Stimulated activated naive CD4-positive, alpha-beta T cell treated with Interleukin-2 at 50 U/mL for 16 hours (primary cell): ENCODE measurements at places on chromosomes 2 and 18.

GRCh38 chr2:231360881-231361371 lies 34.6 kb upstream of the B3GNT7 start:
- no peak for DNase-seq

DNA sequence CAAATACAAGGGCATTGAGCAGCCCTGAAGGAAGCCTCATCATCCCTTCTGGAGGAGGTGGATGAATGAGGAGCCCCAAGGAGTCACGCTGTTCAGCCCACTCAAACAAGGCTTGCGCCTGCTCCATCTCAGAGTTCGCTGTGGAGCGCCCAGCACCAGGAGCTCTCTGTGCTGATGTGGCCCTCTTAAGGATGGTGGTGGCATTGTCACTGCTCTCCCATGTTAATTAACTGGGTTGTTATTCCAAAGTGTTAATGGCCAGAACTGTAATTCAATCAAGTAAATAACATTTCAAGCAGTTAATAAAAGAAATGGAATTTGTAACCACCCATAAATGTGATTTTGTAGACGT lies 726.0 kb upstream of the RAB6C start:
- DNase-seq: no peak

DNA sequence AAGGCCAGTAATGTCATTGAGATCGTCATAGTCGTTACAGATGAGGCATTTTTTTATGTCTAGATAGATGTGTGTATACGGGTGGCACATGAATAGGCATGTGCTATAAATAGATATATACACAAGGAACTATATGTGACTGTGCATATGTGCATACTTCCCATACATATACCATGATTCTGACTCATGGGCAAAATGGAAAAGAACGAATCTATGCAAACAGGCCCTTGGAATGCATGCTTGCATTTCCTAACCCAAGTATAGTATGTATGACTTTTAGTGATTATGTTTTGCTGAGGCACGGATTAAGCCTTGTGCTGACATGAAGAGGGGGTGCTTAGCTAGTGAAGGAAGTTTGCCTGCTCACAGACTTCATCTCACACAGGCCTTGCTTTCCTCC lies 111.7 kb downstream of the BCL11A start:
- no peak for DNase-seq

- no peak for DNase-seq
Observed at GRCh38 chr2:9118383-9118960, 88.1 kb upstream of the ASAP2 start.

- DNase-seq: no peak
Observed at GRCh38 chr2:64634345-64635267, 19.1 kb downstream of the SERTAD2 start.

DNA sequence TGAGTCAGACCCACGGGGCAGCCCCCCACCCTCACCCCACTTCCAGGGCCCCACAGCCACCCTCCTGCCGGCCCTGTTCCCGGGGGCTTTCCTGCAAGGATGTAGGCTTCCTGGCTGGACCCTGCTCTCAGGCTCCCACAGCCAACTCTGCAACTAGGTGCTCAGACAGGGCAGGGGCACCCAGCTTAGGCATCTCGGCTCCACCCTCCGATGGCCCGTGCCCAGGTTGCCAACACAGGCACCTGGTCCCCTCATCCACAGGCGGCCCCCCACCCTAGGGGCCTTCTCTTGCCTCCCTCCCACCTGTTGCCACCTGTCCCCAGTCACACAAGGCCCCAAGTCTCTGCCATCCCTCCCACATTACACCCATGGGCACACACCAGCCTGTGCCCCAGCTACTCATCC lies 34.6 kb downstream of the HS6ST1 start:
- DNase-seq: no peak

DNA sequence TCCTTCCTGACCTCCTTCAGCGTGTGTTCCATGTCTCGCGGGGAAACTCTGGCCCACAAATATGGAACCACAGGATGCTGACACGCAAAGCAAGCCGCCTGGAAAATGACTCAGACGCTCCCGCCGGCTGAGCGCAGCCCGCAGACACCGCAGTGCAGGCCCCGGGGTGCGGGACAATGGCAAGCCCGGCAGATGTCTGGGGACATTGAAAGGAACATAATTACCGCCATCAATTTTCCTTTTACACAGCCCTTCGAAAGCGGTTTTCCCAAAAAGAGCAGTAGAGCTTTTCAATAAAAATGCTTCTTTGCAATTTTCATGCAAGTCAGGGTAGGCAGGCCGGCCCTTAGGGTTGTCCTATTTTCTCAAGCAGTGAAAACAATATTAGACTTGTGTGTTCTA lies 159.2 kb upstream of the SH3BP4 start:
- no peak for DNase-seq

DNA sequence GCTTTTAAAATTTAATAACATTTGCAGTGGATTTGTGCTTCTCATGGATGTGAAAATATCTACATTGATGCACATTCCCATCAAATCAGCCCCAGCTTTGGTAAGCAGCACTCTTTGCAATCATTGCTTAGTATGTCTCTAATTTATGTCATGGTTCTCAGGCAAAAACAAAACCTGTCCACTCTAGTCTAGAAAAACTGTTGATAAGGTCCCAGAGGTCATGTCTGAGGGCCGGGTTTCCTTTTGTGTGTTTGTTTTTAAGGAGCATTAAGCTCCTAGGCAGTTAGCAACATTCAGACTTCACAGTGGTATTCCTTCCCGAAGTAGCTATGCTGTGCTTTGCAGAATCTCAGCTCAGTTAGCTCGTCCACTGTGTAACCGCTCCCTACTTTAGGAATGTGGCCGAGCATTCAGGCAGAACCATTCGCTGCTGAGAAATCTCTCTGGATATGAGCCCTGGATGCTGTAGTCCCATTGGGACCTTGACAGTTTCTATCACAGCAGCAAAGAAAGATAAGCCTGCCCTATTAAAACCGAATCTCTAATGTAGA lies 4.0 kb downstream of the DIPK1C start:
- no peak for DNase-seq

- DNase-seq: no peak
Observed at GRCh38 chr2:190607014-190607597, 41.8 kb upstream of the NAB1 start.

DNA sequence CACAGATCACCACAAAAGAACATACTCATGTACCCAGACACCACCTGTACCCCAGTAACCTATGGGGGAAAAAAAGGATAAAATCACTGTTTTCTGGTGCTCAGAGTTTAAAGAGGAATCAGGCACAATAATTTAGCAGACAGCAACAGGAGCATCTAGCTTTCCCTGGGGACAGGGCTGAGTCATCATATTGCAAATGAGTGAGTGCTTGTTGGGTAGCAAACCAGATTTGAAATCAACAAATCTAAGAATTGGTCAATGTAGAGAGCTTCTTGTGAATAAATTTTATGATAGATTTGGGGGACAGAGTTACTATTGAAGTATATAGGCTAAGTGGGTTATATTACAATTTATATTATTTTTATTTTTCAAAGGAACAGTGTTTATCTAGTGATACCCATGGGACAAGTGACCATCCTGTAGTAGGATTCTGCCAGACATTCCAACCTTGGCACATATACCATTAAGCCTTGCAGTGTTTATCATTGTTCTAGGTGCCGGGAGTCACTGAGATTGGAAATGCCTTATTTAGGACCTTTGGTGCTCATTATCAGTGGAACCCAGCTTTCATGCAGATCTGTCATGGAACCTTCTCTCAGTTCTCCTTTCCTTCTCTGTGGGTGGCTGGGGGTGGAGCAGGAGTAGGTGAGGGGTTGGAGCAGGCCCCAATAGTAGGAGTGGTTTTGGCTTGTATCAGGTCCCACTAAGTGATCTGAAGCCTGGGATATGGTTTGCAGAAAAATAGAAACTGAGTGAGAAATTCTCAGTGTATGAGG lies 117.2 kb downstream of the CERS6 start:
- DNase-seq: no peak

GRCh38 chr2:197838036-197838435 lies 33.6 kb downstream of the PLCL1 start:
- no peak for DNase-seq

DNA sequence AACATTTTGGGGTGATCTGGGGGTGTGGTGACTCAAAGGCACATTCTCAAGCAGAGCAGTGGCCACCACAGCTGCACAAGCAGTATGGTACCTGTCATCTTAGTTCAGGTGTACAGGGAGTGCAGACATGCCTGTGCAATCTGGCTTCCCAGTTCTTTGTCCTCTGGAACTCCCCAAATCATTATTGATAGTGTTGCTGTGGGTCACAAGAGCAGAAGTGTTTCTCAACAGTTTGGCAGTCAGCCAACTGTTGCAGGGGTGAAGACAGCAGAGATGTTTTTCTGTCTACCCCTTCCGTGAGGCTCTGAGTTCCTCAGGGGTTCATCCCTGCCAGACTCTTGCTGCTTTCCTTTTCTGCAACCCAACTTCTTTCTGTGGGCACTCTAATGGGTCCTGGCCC lies 206.5 kb upstream of the ZSWIM2 start:
- DNase-seq: no peak

DNA sequence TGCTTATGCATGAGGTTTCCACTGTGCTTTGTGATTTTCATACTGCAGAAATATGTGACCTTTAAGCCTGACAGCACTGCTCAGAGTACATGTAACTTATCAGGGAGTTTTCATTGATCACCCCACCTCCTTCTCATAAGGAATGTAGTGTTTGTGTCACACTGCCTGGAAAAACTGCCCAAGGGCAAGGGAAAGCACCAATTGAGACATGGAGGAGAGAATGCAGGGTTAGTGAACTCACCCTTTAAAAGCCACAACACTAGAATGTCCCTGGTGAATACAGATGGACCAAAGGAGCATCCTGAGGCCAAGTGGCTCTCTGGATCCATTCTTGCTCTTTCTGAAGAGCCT lies 147.2 kb upstream of the SPATS2L start:
- DNase-seq: no peak

DNA sequence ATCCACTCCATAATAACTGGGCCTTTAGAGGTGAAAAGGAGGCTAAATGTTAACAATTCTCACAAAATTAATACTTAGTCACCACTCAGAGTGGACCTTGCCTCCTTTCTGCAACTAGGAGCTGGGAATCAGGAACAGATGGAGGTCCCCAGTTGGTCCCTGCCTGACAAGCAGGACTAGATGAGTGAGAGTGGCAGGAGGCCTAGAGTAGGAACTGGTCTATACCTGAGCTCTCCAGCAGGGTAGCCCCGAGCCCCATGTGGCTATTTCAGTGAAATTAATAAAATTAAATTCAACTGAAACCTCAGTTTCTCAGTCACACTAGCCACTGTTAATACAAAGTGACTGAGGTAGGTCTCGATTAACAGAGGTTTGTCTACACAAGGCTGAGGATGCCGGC lies 150.5 kb downstream of the MYO5B start:
- no peak for DNase-seq

DNA sequence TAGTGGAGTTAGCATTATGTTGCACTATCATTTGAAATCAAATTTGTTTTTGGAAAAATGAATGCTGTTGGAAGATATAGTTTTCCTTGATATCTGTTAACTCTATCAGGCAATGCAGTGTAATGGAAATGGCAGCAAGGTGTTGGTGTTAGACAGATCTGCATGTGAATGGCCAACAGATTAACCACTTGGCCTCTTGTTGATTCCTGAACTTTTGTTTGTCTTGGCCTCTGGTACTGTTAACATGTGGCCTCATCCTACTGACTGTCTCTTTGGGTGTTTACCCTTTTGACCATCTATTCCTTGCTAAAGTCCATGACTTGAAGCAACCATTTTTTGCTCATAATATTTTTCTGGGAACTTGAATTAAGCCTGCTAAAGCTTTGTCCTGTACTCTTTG lies 110.2 kb upstream of the CDH2 start:
- DNase-seq: no peak
